Stimulated activated CD8-positive, alpha-beta memory T cell treated with anti-CD3 and anti-CD28 coated beads, Interleukin-7, amount 100 ng/mL, for 1 hour (primary cell): ENCODE measurements at places on chromosomes 6 and 20.

DNA sequence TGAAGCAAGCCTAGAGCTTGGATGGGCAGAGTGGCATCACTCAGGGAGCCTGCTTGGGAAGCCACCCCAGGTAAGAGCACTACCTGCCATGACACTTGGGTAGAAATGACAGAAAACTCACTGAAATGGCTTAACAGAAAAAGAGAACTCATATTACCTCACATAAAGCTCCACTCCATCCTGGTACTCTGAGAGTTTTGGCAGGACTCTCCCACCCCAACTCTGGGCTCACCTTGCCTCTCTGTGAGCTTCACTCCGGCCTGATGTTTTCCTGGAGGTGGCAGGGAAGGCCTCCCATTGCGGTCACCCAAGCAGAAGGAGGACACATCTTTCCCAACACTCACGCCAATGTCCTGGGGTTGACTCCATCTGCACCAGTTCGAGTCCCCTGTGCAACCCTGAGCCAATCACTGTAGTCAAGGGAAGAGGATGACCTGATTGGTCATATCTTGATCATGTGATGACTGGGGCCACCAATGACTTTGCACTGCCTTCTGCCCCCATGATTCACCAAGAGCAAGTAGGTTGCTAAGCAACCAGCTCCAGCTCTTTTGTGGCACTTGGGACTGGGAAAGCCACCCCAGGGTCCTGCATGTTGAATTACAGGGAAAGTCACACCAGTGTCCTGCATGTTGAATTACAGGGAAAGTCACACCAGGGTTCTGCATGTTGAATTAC lies 446.1 kb upstream of the SULF2 start:
- no peak for DNase-seq

DNA sequence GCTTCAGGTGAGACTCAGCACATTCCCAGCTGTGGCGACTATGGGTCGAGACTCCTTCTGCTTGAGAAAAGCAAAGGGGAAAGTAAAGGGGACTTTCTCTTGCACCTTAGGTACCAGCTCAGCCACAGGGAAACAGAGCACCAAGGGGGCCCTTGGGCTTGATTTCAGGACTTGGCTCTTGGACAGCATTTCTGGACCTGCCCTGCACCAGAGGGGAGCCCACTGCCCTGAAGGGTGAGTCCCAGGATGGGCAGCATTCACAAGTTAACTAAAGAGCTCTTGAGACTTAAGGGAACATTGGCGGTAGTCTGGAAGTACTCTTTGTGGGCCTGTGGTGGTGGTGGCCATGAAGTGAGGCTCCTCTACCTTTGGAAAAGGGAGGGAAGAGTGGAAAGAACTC lies 50.3 kb upstream of the RCAN2 start:
- no peak for DNase-seq

- no peak for DNase-seq
These were observed 671.2 kb downstream of the COL12A1 start for GRCh38 chr6:74534465-74535211.

- no peak for DNase-seq
These were observed 13.0 kb upstream of the HLA-DQB1 start for GRCh38 chr6:32679492-32679891.

- DNase-seq, result no peak
These were observed 1.0 kb downstream of the SLC32A1 start for GRCh38 chr20:38725148-38725901.

DNA sequence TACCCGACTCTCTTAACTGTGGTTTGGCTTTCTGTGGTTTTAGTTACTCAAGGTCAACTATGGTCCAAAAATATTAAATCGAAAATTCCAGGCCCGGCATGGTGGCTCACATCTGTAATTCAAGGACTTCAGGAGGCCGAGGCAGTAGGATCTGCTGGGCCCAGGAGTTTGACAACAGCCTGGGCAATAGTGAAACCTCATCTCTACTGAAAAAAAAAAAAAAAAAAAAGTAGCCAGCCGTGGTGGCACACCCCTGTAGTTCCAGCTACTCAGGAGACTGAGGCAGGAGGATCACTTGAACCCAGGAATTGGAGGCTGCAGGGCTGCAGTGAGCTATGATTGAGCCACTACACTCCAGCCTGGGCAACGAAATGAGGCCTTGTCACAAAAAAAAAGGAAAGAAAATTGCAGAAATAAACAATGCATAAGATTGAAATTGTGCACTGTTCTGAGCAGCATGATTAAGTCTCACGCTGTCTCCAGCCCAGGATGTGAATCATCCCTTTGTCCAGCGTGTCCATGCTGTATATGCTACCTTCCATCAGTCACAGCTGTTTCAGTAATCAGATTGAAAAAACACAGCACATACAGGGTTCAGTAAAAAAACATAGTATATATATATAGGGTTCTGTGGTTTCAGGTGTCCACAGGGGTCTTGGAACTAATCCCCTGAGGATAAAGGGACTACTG lies 40.7 kb downstream of the RGS17 start:
- no peak for DNase-seq

GRCh38 chr6:117600008-117600743 lies 2.1 kb downstream of the GOPC start:
- DNase-seq, result no peak

- no peak for DNase-seq
These were observed 5.7 kb downstream of the KCNQ5 start for GRCh38 chr6:72627539-72627938.

GRCh38 chr20:34403063-34403827 lies 40.2 kb downstream of the ITCH start:
- no peak for DNase-seq

DNA sequence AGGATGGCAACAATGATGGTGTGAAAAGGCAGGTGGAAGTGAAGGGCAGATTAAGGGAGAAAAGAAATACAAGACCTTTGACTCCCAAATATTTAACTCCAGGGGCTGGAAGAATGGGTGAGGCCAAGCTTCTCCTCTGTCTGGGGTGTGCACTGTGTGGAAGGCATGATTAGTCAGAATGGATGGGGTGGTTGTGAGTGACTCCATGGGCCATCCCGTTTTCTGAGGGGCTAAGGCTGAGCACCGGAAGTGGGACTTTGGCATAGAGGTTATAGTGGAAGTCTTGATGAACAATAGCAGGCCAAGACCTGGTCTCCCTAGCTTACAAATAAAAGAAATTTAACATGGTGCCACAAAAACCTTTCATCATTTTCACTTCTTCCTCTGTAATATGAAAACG lies 12.1 kb downstream of the E2F3 start:
- DNase-seq, result no peak

DNA sequence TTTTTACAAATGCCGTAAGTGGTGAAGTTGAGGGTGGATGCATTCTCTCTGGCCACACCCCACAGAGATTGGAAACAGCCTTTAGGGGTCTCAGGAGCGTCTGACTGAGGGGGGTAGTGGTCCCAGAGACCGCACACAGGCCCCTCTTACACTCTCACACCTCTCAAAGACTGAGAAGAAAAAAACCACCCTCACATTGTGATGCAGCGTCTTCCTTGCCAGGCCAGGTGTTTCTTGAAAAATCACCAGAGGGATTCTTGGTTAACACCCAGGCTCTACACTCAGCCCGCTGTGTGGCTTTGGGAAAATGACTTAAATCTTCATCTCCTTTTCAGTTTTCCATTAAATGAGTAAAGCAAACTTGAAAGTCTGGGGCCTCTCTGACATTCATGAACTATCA lies 115.8 kb upstream of the SPTLC3 start:
- no peak for DNase-seq

DNA sequence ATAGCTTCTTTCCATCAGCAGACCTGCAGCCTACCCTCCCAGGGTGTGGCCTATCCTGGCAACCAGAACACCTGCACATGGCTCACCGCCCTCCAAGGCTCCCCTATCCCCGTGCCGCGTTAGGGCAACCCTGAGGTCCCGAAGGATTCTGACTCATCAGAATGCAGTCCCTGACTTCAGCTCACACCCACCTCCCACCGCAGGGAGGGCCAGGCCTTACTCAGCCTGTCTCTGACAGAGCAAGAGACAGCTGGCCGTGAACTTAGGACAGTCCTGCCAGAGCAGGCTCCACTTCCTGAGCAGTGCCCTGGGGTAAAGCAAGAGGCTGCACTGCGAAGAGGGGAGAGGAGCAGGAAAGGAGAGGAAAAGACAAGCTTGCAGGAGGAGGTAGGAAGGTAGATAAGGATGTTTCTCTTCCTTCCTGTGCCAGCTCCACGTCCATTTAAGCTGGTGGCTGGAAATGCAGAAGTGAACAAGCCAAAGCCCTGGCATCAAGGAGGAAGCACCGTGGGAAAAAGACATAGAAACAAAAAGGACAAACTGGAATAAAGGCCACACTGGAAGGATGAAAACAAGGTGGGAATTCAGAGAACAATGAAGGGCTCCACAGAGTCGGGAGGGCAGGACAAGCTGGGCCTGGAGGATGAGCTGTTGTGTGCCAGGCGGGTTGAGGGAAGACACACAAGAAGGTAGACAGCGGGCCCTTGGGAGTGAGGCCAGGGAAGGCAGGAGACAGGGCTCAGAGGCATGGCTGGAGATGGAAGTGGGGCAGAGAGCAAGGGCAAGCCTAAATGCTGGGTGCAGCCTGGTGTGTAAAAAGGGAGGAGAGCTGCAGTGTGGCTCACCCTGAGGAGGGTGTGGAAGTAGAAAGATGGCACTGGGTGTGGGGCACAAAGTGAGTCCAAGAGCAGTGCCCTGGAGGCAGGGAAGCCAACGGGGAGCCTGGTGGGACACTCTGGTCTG lies 102.7 kb downstream of the SLC23A2 start:
- DNase-seq, result no peak

DNA sequence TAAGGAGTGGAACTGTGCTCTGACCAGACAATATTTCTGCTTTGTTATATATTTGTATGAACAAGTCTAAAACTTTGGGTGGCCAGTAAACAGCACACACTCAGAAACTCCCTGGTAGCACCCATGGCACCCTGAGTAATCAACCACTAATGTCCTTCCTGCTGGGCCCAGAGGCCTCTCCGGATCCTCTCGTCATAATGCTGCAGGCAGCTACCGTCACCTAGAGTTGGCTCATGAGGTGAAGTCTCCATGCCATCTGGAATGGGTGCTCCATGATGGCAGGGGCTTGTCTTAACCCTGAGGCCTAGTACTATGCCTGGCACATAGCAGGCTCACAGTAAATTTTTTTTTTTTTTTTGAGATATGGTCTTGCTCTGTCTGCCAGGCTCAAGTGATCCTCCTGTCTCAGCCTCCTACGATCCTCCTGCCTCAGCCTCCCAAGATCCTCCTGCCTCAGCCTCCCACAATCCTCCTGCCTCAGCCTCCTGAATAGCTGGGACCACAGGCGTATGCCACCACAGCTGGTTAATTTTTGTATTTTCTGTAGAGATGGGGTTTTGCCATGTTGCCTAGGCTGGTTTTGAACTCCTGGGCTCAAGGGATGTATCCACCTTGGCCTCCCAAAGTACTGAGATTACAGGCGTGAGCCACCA lies 3.0 kb upstream of the SDCBP2 start:
- no peak for DNase-seq

- no peak for DNase-seq
These were observed 7.7 kb upstream of the C20orf203 start for GRCh38 chr20:32681175-32682084.

- no peak for DNase-seq
These were observed at the start of gene JPH2 for GRCh38 chr20:44187054-44187771. JPH2 (minus strand) TSS chr20:44187188; CDS start chr20:44186705, 483 bp downstream.

- no peak for DNase-seq
These were observed 392.3 kb upstream of the RUNX2 start for GRCh38 chr6:44935693-44936300.

DNA sequence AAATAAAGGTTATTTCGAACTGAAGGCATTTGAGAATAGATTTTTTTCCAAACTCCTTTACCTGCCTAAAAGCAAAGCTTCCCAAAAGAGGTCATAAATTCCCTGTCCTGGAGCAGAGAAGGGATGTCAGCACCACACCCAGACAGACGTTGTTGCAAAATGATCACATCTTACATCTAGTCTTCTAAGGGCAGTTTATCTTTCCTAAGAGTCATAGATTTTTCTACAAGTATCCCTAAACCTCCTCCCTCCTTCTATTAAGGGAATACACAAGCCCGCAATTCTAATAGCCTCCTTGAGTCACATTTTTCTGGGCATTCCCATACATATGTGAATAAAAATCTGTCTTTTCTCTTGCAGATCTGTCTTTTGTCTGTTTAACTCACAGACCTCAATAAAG lies 20.6 kb upstream of the AKAP12 start:
- no peak for DNase-seq

- DNase-seq, result no peak
These were observed 689.9 kb upstream of the CITED2 start for GRCh38 chr6:140064366-140064765.

DNA sequence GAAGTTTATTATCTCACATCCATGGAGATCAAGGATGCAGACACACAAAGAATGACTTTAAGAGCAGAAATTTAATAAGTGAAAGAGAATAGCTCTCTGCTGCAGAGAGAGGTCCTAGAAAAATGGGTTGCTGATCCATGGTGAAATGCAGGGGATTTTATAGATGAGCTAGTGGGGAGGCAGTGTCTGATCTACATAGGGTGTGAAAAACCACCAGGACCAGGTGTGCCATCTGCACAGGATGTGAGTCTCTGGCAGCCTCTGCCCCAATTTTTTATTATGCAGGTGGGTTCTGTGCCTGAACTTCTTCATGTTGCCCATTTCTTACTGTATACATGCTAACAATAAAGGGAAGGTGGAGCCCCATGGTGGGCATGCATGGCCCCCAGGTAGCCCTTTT lies 19.9 kb upstream of the NANP start:
- no peak for DNase-seq

- DNase-seq, result no peak
These were observed 87.1 kb downstream of the COL19A1 start for GRCh38 chr6:69953491-69953890.

- DNase-seq, result no peak
These were observed 3.5 kb upstream of the LTA start for GRCh38 chr6:31568537-31568961.

DNA sequence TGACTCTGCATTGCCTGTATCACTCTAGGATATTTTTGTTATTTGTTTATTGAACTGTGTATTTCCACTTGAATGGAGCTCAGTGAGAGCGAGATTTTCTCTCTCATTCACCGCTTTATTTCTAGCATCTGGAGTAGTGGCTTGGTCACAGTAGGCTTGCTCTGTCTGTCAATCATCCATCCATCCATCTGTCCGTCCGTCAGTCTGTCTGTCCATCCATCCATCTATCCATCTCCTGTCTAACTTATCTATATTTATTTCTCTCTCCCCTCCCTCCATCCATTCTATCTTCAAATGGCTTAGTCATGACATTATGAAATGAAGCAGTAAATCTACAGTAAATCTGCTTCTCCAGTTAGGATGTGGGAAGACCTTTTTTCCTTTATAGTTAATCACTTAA lies 94.6 kb downstream of the TIAM2 start:
- DNase-seq, result no peak

GRCh38 chr6:15769511-15770018 lies 106.7 kb upstream of the DTNBP1 start:
- no peak for DNase-seq
